ENCODE measurements at places on chromosomes 7 and 10.

DNA sequence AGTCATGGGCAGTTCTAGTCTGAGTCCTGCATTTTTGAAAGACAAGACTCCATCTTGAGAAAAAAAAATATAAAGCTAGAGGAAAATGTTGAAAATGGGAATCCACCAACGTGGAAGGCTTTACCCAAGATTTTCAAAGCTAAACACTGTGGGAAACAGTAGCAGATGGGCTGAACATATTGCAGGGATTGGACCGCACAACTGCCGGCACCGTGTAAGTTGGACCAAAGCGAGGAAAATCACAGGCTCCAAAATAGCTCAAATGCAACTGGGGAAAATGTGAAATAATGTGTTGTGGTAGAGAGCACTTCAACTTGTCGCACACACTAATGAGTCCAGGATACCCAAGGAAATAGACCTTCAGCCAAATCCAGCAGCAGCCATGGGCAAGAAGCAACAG, 26.4 kb upstream of the ADRB1 start:
- DNase-seq: no peak

GRCh38 chr10:98338318-98338717, 70.3 kb upstream of the LOXL4 start:
- DNase-seq: peak; percentile 52

GRCh38 chr10:4803822-4804221, 22.2 kb upstream of the AKR1E2 start:
- DNase-seq: no peak

GRCh38 chr7:137943132-137943551, 58.7 kb downstream of the CREB3L2 start:
- peak; percentile 94 for DNase-seq

DNA sequence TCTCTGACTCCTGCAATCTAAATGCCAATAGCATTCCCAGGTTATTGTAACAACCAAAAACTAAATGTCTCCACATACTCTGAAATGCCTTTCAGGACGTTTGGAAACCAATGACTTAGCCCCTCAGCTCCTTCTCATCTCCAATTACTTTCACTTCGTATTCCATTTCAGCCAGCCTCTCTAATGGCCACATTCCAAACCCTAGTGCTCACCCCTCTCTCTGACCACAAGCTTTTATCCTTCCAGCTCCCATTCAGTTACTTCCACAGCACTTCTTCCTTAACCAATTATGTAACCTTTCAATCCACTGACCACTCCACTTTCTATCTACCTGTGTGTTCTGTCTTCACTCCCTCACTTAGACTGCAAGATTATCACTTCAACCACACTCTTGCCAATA, 4.3 kb downstream of the NOC3L start:
- peak; percentile 79 for DNase-seq

DNA sequence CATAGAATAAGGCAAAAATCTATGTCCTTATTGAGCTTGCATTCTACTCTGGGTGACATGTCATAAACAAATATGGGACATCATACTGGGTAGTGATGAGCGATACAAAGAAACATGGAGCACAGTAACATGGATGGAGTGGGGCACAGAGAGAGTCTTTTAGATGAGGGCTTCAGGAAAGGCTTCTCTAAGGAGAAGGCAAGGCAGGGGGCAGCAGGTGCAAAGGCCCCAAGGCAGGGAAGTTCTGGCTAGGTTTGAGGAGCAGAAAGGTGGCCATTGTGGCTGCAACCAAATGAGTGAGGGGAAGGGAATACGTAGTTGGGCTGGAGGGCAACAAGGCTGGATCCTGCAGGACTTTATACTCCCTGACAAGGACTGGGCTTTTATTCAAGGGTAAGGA, 211.4 kb downstream of the HERPUD2 start:
- no peak for DNase-seq

GRCh38 chr10:15444105-15445005, 73.3 kb upstream of the FAM171A1 start:
- no peak for DNase-seq

DNA sequence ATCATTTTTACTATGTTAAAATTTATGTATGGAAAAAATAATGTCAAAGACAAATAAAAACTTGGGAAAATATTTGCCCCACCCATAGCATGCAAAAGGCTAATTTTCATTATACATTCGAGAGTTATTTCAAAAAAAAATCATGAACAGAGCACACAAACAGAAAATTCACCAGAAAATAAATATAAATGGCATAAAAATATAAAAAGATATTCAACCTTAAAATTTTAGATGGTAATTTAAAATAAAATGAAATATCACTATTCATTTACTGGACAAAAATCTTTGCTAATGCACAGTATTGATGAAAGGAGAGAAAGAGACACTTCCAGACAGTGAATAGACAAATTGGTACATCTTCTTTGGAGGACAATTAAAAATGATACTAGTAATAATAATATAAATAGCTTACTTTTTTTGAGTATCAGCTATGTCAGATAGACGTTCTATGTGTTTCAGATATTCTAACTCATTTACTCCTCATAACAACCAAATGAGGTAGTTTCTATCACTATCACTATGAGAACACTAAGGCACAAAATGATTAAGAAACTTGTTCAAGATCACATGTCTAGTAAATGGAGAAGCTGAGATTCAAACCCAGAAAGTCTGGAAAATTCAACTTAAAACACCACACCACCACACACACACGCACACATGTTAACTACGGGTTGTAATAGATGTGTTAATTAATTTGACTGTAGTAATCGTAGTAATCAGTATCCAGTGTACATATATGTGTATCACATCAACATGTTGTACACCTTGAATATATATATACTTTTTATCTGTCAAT, 63.0 kb downstream of the CCDC71L start:
- no peak for DNase-seq

GRCh38 chr7:153386556-153386955, 627.0 kb downstream of the ACTR3B start:
- no peak for DNase-seq

DNA sequence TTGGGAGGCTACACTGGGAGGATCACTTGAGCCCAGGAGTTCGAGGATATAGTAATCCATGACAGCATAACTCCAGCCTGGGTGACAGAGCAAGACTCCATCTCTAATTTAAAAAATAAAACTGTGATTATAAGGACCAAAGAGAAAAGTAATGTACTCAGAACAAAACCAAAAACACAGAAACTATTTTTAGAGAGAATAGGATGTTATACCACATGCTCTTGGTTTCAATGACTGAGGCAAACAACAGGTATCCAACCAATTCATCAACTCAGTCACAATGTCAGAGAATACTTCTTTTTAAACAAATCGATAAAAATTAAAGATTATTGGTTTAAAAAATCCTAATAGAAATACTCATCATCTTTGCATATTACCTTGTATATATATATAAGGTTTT, 186.7 kb downstream of the TPK1 start:
- no peak for DNase-seq

GRCh38 chr10:64468219-64468618, 947.0 kb downstream of the REEP3 start:
- DNase-seq: no peak

GRCh38 chr10:72344932-72345331, 9.8 kb downstream of the DNAJB12 start:
- DNase-seq: no peak

GRCh38 chr7:70288781-70289456, 690.6 kb downstream of the AUTS2 start:
- DNase-seq: peak; percentile 41

GRCh38 chr10:25493122-25493893, 318.5 kb downstream of the GPR158 start:
- peak; percentile 78 for DNase-seq

DNA sequence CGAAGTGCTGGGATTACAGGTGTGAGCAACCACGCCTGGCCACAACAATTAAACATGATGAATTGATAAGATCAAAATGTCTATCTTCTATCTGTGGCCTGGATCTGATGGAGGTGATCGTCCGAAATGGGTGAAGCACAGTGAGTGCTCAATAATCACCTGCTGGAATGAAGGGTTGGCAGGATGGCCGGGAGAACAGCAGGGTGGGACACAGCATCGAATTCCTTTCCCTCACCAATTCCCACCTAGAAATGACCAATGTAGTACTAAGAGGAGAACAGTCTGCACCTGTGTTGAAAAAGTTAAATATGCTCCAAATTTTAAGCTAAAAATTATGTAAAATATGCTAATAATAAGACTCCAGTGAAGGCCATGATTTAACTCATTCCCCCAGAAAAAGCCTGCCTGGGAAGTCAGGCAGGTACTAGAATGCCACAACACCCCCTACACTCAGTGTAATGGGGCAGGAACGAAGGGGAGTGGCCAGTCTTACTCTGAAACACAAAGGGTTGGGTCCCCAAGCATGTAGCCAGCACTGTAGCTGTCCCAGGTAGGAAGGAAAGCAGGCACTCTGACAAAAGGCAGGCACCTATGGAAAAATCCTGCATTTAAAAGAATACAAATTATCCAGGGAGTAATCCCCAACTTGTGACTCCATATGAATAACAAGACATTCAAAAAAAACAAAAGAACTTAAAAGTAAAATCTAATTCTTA, 110.3 kb downstream of the VPS41 start:
- no peak for DNase-seq

GRCh38 chr7:139358541-139359365, 941 bp upstream of the LUC7L2 start:
- DNase-seq: no peak

DNA sequence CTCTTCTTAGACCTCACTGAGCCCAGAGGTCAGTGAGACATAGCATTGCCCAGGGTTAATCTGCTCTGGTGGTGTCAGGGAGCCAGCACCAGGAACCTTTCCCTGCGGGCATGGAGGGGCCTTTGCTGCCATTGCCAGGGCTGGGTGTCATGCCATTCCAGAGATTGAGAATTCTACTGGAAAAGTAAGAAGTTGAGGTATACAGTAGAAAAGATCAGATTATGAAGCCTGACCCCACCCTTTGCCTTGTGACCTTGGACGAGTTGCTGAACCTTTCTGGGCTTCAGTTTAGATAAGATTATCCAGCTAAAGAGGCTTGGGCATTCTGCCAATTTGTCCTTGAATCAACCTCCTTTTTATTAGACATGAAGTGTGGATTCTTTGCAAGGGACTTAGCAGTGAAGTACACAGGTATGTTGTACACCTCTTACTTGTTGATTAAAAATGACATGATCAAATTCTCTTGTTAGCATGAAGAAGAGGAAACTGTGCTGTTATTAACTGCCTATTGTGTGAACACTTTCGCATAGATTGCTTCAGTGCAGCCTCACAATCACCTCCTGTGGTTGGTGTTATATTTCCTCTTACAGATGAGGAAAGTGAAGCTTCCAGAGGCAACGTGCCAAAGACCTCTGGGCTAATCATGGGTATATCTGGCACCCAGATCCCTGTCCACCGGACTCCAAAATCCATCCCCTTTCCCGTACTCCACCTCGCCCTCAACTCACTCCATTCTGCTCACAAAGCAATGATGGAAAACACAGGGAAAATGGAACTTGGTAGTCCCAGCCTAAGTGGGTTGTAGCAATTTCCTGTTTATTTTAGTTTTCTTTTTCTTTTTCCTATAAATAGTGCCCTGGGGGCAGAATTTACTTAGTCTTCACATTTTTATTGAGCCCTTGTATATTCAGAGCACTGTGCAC, 151.3 kb downstream of the CAMK1D start:
- DNase-seq: no peak

DNA sequence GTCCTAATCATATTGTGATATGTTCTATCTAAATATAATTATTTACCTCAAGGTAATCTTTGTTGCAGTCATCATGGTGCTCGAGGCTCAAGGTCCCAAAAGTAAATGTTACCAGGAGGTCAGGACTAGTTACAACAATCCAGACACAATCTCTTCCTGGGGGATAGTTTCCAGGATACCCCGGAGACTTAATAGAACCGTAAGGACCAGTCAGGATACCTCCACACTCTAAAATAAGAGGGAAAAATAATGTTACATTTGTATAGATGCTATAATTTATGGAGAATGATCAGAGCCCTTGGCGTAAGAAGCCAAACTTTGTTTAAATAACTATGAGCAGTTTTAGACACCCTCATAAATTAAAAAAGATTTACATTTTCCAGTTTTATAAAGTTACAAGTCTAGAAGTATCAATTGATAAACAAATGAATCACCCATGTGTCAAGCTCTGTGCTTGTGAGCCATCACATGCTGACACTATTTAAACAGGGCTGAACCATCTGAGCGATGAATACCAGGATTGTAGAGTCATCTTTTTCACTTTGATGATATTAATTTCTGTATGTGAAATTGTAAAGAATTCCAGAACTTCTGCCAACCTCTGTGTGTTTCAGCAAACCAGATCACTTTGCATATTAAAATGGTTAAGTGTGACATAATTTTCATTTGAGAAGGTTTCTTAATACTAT, 41.3 kb downstream of the CUBN start:
- no peak for DNase-seq

GRCh38 chr10:105758209-105758998, 1117.3 kb downstream of the SORCS3 start:
- no peak for DNase-seq

DNA sequence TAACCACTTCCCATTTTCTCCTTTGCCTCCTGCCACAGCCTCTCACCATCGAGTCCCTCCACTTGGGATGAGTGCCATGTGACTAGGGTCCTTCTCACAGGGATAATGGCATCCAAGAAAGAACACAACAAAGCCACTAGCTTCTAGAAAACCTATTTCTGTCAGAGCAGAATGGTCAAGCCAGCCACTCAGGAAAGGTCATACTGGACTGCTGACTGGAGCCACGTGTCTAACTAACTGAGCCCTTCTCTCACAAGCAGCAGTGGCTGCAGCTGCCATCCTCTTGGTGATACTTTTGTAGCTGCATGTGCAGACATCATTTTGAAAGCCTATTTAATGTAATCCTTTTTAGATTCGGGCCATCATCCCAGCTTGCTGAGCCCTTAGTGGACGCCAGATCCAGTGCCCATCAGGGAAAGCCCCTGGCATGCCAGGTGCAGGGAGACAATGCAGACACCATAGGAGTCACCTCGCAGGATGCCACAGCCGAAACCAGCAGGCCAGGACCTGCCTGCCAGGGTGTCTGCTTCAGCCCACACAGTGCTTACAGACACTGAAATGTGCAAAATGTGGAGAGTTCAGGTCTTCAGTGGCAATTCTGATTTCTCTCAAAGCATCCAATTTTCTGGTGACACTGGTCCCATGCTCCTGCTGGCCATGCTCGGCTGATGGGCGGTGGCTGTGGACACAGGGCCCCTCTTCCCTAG, 98.3 kb upstream of the DDC start:
- DNase-seq: no peak

DNA sequence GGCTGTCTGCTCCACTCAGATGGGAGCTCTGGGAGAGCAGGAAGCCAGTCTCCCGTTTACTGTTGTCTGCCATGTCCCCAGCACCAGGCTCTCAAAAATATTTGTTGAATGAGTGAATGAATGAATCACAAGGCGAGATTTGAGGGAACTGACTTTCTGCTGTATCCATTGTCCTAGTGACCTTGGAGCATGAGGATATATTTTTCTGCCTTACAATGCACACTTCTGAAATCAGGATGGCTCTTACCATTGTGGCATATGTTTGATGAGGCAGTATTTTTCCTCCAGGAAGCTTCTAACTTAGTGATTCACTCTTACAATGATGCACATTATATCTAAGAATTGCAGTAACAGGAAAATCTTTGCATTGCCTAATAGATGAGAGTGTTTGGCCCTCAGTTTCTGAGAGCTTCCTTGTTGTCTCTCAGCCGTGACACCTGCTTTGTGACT, 136.4 kb downstream of the RPS24 start:
- peak; percentile 9 for DNase-seq

- DNase-seq: no peak
Observed at GRCh38 chr10:104485632-104486031, 132.0 kb downstream of the CFAP58 start.
